ENCODE measurements at places on chromosomes 3 and 15. TPM values are rescaled to one million over a fixed set of nuclear protein-coding genes. Genes with fewer than 3 reads are reported as not detected.
A peak's percentile ranks its signal among the peaks of the same experiment; 100 is the strongest.

DNA sequence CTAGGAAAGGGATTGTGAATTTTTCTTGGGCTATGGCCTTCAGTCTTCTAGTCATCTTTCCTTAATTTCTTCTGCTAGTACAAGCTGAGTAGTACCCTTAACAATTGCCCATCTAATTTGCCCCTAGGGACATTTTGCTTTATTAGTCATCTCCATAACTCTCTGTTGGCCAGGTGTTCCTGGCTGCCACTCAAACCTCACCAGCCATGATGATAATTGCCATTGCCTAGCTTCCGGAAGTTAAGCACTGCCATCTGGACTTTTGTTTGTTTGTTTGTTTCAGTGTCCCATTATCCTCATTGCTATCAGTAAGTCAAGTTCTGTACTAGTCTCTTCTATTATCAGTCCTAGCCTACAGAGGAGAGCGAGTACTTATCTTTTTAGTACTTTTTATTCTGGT, 36.6 kb upstream of the UBL7 start:
- DNase-seq = peak; percentile 40

DNA sequence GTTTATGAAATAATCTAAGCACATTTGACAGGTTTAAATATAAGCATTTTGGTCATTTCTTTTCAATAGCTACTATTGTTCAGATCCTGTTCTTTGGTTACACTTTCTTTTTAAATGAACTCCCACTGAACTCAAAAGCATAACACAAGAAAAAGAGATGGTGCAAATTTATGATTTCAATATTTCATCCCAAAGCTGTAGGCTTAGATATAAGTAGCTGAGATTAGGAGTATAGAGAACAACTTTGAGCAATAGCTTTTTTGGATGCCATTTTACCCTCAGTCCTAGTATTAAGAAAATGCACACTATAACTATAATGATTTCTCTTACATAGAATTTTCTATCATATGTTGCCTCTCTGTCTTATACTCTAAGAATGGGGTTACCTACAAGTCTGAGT, 213.8 kb downstream of the ATP8B4 start:
- DNase-seq = no peak

DNA sequence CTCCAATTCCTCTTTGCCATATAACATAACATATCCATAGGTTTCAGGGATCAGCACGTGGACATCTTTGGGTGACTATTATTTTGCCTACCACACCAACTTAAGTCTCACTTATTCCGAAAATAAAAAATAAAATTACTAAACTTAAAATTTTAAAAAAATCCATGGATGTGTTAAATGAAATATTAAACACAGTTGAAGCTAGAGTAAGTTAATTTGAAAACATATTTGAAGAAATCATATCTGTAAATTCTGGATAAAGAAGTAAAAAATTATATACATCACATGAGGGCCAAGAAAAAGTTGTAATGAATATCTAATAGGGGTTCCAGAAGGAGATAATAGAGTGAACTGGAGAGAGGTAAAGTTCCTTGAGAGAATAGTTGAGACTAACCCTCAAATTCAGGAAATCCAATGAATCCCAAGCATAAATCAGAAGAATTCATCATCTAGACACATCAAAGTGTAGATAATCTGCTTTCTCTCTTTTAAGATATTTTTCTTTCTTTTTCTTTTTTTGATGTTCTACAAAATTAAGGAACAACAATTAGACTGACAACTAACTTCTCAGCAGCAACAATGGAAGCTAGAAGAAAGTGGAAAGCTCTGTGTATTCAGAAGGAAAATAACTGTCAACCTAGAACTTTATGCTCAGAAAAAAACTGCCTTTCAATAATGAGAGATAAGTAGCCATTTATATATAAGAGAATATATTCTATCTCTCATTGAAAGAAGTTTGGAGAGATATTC, 147.4 kb downstream of the ABHD5 start:
- DNase-seq = no peak

CCDC39 gene
- not detected for total RNA-seq
